ENCODE measurements at places on chromosomes 13 and 19. TPM values are rescaled to one million over a fixed set of nuclear protein-coding genes. Genes with fewer than 3 reads are reported as not detected.

The POSTN gene
- total RNA-seq = not detected

The PEG3 gene
- total RNA-seq = not detected

The FOXO1 gene
- total RNA-seq = 0.68 TPM

The CEACAM16 gene
- not detected for total RNA-seq

The NPHS1 gene
- 0.88 TPM for total RNA-seq

The BCL3 gene
- 0.95 TPM for total RNA-seq

The ZNF799 gene
- total RNA-seq = 4.8 TPM

The KCNJ14 gene
- total RNA-seq = 0.37 TPM

The TMEM143 gene
- total RNA-seq = 12.2 TPM

The ZNF256 gene
- total RNA-seq = 9.1 TPM

The MBD3L2 gene
- not detected for total RNA-seq

The PEPD gene
- total RNA-seq = 165 TPM

The GJB6 gene
- total RNA-seq = not detected

The ZNF837 gene
- total RNA-seq = 3.3 TPM
